Thymus (tissue), 14 donors: ENCODE measurements at places on chromosomes 4 and X. TPM values are rescaled to one million over a fixed set of nuclear protein-coding genes. Genes with fewer than 3 reads are reported as not detected.

The OTUD6A gene
- 0.02 TPM for polyA plus RNA-seq

The AFF2 gene
- polyA plus RNA-seq = 1.3 TPM

The NUDT9 gene
- 34.5 TPM for polyA plus RNA-seq

The CT45A5 gene
- polyA plus RNA-seq = 0.71 TPM

The NXF3 gene
- polyA plus RNA-seq = 0.68 TPM

DNA sequence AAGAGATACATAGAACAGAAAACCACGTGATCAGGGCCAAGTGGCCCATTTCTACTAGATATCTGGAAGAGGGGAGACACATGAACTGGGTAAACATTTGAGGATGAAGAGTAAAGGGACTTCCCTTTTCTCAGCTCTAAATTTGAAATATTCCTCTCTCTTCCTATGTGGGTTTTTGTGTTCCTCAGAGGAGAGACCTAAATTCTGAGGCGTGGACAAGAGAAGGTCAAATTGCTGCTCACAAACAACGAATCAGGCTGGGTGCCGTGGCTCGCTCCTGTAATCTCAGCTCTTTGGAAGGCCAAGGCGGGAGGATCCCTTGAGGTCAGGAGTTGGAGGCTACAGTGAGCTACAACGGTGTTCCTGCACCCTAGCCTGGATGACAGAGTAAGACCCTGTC, 216.0 kb downstream of the PTTG2 start:
- DNase-seq = no peak

DNA sequence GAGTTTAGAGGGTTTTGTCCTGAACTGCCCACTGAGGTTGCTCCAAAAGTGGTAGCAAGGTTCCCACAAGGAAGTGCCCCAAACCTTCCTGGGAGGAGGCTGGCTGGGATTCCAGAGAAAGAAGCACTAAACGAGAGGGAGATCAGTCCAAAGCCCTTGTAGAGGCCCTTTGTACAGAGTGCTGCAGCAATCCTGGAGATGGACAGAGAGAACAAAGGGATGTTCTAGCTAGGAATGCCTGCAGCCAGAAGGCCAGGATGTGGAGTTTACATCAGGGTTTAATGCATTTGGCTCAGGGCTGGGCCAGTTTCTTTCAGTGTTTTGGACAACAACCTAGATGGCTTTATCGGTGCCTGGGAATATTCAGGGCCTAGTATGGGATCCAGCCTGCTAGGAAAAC, 2155.1 kb upstream of the AGA start:
- DNase-seq = no peak

- DNase-seq = no peak
Measured at GRCh38 chr4:168630445-168631187, 133.8 kb downstream of the PALLD start.

- no peak for DNase-seq
Measured at GRCh38 chr4:160238790-160239189, 1135.9 kb downstream of the RAPGEF2 start.

DNA sequence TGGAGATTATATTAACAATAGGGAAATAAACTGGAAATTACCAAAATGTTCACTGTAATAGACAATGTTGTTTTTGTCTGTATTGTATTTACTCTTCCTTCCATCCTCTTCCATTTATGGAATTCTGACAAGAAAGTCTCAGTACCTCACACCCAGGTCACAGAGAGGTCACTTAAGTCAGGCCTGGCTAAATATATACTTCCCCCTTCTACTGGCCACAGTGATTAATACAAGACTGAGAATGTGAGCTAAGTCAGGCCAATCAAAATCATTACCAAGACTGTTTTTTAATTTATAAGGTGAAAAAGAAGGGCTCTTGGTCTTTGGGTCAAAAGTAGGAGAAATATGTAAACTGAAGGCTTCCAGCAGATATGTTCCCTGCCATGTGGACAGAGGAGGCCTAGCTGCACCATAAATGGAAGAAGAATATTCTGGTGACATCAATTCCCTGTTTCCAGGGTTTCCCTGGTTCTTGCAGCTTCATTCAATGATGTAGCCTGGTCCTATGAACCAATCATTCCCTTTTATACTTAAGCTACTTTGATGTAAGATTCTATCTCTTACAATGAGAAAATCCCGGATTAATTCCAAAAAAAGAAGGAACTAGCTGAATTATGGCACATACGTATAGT, 64.3 kb downstream of the LRBA start:
- DNase-seq = no peak

- DNase-seq = no peak
Measured at GRCh38 chr4:109979920-109980717, 67.4 kb downstream of the EGF start.

DNA sequence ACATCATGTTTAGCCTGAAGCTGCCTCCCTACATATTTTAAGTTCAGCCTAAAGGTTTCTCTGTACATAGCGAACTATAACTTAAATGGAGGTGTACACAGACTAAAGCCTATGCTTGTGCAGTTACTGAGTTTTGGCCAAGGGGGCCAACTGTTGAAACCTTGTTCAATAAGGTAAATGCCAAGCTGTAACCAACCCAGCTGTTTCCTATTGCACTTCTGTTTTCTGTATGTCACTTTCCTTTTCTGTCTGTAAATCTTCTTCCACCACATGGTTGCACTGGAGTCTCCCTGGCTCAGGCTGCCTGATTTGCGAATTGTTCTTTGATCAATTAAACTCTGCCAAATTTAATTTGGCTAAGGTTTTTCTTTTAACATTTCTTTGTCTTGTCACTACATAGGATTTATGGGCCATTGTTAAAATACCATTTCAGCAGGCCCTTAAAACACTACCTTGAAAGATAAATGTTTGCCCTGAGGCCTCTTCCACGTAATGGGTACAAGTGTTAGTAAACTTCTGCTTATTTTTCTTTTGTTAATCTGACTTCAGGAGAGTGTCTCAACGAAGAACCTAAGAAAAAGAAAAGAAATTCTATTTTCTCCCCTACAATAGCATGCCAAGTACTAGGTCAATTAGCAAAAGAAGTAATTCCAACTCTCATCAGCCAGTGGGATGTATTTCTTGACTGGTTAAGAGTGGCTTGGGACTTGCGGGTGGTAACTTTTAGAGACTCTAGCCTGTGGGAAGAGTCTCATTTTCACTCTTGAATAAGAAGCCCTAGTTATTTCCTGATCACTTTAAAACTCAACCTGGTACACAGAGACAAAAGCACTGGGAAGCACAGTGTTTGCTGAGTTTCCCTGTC, 45.7 kb upstream of the PRSS12 start:
- DNase-seq = no peak

DNA sequence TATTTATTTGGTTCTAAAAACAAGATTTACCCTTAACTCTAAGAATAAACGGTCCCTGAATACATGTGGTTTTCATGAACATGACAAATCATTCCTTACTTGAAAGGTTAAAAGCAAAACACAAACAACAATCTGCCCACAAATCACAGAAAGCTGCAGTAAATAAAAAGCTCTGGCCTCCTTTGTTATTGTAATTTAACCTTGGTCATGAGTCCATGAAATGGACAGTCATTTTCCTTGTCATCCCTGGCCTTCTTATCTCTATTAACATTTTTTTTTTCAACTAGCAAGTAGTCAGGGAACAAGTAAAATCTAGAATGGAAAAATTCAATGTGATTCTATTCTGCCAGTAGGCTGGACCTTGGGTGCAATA, 92.7 kb downstream of the SCD5 start:
- DNase-seq = no peak

DNA sequence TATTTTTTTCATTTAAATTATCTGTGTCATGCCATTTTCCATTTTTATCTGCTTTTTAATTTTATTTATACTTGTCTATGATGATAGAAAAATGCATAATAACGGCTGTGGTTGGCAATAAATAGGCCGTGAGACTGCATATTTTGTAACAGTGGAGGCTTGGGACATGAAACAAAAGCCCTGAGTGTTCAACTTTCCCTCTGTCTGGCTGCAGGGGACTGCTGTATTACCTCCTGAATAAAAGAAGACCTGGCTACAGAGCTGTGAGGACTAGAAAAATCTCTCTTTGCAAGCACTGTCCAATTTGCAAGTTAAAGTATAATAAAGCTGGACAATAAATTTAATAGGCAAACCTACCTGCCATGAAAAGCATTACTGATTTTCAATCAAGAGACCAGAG, 82.1 kb downstream of the MAGEB10 start:
- DNase-seq = no peak

DNA sequence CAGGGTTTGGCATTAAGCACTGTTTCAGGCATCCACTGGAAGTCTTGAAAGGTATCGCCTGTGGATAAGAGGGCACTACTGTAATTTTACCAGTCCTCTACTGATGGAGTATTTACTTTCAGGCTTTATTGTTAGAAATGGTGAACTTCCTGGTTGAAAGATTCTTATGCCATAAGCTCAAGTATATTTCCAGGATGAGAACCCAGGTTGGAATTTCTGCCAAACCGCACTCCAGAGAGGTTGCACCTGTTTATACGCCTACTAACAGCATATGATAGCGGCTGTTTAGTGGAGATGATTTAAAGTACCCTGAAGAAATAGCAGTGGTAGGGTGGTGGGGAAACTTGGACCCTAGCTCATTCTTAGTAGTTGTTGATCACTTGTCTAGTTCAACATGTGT, 9.9 kb downstream of the FNIP2 start:
- no peak for DNase-seq

GRCh38 chrX:117743469-117744251, 372.9 kb downstream of the KLHL13 start:
- no peak for DNase-seq

DNA sequence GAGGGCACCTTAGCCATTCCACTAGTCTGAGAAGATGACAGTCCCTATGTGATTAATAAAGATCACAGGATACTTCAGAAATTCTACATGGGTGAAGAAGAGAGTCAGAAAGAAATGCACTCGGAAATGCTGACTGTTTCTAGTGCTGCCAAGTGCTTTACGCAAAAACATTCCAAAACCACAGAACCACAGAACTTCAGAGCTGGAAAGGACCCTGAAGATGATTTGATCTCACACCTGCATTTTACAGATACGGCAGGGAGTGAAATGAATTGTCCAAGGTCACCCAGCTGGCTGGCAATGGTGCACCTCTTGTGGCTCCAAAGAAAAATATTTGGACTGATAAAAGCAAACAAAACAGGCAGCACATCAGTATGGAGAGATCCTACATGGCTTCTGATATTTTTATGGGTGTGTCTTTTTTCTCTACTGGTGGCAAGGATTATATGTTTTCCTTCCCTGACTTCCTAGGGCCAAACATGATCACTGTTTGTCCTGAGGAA, 115.9 kb downstream of the MAML3 start:
- DNase-seq = no peak

DNA sequence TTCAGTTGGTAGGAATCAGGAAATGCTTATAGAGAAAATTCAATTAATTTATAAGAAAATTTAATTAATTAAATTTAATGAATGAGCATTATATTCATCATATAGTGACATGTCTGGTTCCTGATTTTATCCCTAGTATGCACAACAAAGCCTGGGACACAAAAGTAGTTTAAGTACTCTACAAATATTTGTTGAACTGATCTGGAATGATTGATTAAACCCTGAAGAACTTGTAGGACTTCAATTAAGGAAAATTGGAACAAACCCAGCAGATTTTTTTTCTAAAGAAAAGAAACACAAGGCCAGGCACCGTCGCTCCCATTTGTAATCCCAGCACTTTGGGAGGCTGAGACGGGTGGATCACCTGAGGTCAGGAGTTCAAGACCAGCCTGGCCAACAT, 4.5 kb upstream of the APELA start:
- no peak for DNase-seq

DNA sequence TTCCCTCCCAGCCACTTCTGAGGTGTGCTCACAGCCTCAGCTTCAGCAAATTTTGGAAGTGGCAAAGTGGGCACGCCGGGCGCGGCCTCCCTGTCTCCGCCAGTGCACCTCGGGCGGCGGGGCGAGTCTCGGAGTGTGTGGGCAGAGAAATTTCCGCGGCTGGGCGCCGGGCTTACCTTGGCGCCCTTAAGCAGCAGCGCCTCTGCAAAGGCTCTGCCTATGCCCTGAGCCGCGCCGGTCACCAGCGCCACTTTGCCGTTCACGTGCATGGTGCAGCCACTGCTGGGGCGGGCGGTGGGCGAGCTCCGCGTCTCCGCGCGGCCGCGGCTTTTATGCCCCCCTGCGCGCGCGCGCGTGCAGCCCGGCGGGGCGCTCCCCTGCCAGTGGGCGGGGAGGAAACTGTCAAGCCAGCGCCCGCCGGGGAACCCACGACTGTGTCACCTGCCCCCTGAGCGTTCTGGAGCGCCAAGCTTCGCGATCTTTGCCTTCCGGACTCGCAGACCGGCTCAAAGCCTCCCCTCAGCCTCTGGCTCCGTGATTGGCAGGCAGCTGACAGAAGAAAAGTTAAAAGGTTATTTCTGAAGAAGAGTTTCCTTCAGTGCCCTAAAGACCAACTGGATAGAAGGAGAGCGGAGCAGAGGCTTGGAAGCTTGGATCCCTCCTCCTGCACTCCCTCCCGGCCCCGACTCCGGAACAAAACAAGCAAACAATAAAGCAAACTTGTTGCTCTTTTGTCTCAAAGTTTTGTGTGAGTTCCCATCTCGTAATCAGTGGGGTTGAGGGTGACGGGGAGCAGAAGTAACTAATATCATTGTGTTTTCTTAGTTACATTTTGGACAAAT, at the start of gene HPGD:
HPGD (minus strand) TSS at position 306 of the 842 bp plus-strand sequence; CDS start at position 269, 37 bp downstream.
- peak; percentile 86 for DNase-seq

DNA sequence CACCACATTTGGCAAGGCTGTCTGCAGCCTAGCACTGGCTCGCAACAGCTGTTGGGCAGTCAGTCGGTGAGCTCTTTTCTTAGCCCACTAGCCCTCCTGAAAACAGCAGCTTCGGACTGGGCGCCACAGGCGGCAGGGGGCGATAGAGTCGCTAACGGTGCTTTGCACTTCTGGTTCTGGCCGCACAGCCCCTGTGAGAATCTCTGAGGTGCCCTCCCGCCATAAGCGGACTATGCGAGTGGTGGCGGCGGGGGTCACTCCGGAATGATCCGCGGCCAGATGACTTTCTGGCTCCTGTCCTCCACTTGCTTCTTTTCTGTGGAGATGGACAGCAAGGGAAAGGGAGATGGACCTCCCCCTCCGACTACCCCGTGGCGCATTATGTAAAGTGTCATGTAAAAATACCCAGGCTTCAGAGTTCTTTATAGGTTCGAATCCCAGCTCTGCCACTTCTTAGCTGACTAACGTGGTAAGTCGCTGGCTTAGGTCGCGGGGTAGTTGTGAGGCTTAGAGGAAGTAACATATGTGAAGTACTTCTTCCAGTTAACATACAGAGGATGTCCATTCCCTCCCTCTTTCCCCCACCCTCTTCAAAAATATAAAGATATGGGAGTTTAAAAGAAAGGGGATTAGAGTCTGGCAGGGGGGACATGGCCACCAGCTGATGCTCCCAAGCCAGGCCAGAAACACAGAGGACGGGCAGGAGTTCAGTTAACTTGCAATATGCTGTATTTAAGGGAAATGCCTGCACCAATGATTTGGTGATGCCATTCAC, 11.0 kb downstream of the ARHGAP36 start:
- DNase-seq = no peak

DNA sequence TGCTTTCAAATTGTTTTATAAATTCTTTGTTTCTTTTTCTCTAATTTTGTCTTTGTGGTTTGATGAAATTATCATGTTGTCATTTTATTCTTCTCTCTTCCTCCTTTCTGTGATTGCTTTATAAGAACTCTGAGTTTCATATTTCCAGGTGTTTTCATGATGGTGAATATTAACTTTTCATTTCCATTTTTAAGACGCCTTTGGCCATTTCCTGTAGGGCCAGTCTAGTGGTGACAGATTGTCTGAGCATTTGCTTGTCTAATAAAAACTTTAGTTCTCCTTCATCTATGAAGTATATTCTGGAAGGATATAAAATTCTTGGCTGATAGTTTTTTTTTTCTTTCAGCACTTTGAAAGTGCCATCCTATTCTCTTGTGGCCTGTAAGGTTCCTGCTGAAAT, 128.1 kb downstream of the FAM13A start:
- DNase-seq = no peak
